Activated T-helper 1 cell treated with anti-CD3 and anti-CD28 coated beads, Interleukin-2, amount 50 U/mL, for 16 hours (primary cell): ENCODE measurements at places on chromosomes 4 and X.

GRCh38 chrX:140104760-140105159 is 139.4 kb upstream of the CXorf66 start:
- no peak for DNase-seq

DNA sequence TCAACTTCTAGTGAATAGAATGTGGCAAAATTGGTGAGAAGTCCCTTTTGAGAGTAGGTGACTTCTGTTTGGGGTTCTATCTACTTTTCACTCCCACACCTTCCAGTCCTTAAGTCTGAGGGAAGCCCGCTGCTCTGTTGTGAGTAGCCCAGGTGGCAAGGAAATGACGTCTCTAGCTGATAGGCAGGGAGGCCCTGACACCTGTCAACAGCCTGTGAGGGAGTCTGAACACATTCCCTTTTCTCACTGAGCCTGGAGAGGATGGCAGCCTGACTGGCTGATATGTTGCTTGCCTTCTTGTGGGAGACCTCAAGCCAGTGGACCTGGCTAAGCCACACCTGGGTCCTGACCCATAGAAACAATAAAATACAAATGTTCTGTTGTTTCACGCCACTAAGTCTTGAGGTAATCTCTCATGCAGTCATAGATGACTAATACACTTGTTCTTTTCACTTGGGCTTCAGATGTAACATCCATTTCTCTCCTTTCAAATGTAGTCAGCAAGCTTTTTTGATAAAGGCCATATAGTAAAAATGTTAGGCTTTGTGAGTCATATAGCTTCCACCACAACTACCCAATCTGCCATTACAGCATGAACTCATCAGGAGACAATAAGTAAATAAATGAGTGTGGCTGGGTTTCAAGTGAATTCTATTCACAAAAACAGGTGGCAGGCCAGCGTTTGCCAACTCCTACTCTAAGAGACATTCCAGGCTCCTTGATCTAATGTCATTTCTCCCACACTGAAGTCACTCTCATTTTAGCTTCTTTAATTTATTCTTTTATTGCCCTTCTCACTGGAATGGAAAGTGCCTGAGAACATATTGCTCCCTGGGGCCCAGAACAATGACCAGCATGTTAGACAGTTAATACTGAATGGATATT is 265.1 kb upstream of the MAD2L1 start:
- DNase-seq = no peak

- no peak for DNase-seq
These were observed 282.1 kb downstream of the SHOX start for GRCh38 chrX:912677-913076.

GRCh38 chr4:75668596-75668995 is 4.6 kb downstream of the G3BP2 start:
- no peak for DNase-seq
